ENCODE measurements at places on chromosomes 6 and 20.
A peak's percentile ranks its signal among the peaks of the same experiment; 100 is the strongest.

- DNase-seq = no peak
Observed at GRCh38 chr20:24693466-24694156, 224.2 kb downstream of the SYNDIG1 start.

DNA sequence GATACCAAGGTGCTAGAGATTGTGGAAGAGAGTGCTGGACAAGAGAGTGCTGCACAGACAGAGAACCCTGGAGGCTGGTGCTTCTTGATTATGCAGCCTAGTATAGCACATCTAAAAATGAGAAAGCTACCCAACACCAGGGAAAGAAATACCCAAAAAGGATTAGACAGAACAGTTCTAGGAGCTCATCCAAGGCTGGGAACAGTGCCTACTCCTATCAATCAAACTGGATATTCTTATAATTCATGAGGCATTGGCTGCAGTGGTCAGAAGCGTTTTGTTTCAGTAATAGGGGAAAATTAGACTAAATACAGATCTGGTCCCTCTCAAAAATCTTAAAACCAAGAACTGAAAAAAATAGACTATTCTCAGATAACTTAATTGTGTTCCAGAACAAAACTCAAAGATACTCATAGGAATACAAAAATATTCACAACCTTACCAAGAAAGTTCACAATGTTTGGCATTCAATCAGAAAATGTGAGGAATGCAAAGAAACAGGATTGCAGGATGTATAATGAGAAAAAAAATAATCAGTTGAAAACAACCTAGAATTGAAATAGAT is 222.9 kb downstream of the EPHA7 start:
- DNase-seq = no peak

- DNase-seq = no peak
Observed at GRCh38 chr6:110485491-110485890, 9.1 kb upstream of the SLC22A16 start.

GRCh38 chr6:28725890-28726348 is 197.9 kb downstream of the TRIM27 start:
- no peak for DNase-seq

- no peak for DNase-seq
Observed at GRCh38 chr20:24289737-24290481, 179.5 kb upstream of the SYNDIG1 start.

DNA sequence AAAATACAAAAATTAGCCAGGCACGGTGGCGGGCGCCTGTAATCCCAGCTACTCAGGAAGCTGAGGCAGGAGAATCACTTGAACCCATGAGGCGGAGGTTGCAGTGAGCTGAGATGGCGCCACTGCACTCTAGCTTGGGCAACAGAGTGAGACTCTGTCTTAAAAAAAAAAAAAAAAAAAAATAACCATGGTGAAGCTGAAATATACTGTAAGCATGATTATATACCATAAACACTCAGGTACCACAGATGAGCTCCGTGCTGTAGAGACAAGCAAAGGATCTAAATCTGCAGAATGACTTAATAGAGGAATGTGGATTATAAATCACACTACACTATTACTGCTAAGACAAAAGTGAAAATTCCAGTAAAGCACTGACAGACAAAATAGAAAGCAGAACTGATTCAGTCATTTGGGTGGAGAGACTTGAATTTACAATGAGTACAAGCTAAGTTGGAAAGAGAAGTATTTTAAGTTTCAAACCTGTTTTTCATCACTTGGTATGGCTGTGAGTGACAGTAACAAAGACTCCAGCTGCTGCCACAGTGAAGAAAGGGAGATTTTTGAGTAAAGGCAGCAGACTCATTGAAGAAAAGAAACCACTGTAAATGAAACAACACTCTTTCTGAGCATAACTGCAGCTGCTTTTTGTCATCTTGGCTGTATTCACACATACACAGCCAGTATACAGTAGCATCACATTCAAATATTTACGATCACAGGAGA is 322.1 kb downstream of the RNGTT start:
- DNase-seq = no peak

DNA sequence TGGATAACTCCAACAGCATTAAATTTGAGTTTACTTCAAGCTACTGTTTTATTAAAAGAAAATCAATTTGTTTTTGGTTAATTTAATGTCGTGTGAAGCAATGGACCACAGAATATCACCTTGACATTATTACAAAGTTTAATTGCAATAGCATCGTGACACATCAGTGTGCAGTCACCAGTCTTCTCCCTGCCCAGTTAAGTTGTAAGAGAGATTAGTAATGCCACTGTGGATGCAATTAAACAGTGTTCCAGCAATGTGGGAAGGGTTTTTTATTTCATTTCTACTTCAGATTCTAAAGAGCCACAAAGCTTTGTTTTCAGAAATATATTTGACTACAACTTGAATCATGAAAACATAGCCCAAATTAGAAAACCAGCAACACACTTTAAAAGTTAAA is 128.7 kb downstream of the SYNE1 start:
- no peak for DNase-seq

DNA sequence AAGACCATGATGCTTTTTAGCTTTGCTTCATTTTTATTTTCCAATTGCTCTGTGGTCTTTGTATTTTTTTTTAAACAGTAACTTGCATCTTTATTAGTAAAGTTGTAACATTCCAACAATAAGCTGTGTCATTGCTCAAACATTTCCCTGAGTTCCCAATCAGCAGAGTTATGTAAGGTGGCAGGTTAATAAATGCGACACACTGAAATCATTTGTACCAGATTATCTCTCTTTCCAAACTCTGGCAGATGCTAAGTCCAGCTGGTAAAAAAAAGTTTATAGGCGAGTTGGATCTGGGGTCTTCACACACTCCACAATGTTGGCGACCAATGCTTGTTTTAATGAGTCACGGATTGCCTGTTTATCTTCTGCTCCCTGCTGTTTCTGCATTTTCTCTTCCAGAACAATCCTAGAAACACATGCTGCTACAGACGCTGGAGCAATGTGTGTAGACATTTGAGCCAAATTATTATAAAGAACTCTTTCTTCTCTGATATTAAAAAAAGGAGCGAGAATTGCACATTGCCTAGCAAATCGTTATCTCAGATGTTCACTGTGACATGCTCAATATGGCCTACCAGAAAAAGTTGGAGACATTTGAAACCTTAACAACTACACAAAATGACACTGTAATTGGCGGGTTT is 113.6 kb upstream of the IFNGR1 start:
- no peak for DNase-seq

GRCh38 chr20:19071902-19072498 is 140.4 kb upstream of the SLC24A3 start:
- no peak for DNase-seq

DNA sequence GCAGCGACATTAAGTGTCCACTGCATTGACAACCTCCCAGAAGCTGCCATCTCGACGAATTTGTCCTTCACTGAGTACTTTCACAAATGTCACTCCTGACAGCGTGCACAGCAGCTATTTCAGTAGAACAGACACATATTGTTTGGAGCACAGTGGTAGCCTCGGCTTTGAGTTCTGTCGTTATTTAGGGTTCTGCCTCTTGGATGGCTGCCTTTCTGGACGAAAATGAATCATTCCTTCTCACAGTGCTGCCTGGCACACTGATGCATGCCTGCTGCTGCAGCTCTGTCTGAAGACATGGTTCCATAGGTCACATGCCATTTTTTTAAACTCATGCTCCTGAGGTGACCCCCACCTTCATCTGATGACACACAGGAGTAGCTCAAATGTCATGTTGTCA is 477.0 kb downstream of the C6orf118 start:
- DNase-seq = no peak

DNA sequence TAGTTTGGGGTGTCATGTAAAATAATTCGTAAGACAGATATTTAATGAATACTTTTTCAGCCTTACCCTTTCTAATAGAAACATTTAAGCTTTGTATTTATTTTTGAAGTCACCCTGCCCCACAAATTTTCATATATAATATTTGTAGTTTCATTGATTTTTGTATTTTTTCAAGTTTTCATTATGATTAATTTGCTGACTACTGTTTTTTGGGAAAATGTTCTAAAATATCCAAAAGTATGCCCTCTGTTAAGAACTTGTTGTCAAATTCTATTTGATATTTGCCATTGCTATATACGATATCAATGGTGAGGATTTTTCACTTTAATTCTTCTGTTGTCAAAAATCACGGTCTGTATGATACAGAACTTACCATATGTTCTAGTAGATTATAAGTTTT is 793.9 kb upstream of the CITED2 start:
- DNase-seq = no peak

GRCh38 chr20:2298701-2299100 is 2.9 kb downstream of the TGM3 start:
- DNase-seq = no peak

- no peak for DNase-seq
Observed at GRCh38 chr20:24917056-24917455, 32.0 kb upstream of the CST7 start.

- DNase-seq = no peak
Observed at GRCh38 chr6:40804905-40805304, 217.7 kb upstream of the LRFN2 start.

DNA sequence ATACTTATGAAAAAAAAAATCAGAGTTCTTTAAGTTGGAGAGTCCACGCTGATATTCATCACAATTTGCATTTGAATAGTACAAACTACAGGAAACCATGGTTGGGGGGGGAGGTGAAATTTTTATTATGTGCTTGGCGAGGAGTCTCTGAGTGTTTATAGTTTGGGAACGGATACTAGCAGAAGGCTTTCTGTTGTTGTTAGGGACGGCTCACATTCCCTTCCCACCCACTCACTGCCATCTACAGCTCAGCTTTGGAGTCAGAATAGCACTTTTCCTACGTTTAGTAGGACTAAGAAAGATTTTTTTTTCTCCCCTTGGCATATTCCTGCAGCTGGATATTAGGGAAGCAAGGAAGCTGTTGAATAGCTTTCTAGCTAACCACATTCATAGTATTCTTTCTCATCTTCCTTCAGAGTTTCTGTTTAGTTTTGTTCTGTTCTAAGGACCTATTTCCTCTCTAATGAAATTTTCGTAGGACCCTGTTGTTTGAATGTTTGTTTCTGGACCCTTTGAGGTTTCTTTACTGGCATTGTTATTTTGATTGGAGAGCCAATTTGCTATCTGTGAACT is 235.1 kb upstream of the ZNF217 start:
- no peak for DNase-seq

DNA sequence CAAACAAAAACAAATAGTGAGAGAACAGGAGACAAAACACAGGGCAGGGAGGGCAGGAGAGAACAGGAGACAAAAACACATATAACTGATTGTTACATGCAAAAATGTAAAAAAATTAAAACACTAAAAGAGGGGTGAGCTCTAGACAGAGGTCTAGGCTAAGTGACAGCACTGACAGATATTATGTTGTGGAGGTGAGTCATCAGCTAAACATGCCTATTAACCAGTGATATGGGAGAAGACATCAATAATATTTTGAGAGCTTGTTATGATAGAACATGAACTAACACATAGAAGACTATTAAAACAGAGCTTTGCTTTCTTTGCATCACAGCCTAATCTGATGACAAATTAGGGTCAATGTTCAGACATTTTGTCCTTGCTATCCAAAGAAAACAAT is 972.7 kb downstream of the PRIM2 start:
- no peak for DNase-seq

- no peak for DNase-seq
Observed at GRCh38 chr6:114740547-114740946, 397.7 kb upstream of the HS3ST5 start.

- peak; percentile 56 for DNase-seq
Observed at GRCh38 chr6:15464211-15464725, 198.6 kb downstream of the DTNBP1 start.

DNA sequence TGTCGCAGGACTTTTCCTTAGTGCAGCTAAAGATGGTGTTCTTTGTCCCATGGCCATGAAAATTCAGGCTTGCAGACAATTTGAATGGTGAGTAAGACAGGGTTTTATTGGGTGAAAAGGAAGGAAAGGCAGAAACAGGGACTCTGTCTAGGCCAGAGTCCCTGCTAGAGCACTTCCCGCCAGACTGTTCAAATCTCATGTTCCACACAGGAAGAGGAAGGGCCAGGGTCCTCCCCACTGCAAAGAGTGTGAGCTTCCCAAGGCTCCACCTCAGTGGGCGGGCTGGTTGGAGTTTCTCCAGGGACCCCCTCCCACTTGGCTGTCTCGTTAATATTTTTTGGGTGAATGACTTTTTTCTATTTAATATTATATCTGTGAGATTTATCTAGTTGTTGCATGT is 29.0 kb downstream of the COL19A1 start:
- DNase-seq = no peak

DNA sequence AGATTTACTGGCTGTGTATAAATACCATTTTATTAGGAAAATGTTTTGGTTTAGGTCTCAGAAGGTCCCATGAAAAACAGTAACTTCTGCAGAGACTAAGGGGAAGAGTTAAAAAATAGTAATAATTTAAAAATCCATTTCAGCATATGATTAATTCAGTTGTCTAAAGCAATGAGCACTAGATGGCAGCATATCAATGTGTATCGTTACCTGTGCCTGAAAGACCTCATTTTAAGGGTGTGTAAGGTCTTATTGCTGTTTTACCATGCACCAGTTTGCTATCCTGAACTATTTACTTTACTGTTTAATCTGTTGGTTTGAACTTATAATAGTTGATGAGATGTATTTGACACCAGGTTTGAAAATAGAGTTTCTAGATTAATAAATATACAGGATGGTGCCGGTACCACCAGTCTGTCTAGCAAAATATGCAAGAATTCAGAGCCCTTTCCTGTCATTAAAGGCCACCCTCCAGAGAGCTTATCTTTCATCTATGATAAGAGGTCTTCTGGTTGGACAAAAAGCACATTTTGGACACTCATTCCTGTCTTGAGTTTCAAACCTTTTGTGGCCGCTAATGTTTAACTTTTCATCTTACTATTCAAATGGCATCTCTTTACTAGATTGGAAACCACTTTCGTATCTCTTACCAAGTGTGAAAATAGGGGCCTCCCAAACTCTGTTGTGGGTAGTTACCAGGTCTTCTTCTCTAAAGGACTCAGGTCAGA is 8.9 kb upstream of the AHI1 start:
- peak; percentile 67 for DNase-seq

GRCh38 chr20:43909720-43910119 is 4.9 kb upstream of the TOX2 start:
- DNase-seq = no peak

GRCh38 chr6:127291495-127291894 is 24.8 kb downstream of the RNF146 start:
- DNase-seq = peak; percentile 14

DNA sequence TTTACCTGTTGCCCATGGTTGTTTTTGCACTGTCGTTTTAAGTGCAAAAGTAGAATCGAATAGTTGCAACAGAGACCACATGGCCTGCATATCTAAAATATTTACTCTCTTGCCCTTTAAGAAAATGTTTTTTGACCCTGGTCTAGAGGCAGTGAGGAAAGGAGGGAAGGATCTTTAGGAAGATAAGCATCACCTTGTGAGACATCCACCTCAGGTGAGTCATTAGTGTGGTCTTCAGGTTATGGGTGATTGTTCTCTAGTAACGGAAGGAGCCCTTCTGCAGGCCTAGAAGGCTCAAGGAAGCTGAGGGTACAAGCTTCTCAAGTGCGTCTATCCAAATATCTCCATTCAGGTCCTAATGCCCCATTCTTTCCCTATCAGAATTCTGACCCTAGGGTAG is 6.6 kb upstream of the RAB44 start:
- DNase-seq = peak; percentile 33

- no peak for DNase-seq
Observed at GRCh38 chr6:111972745-111973117, 81.2 kb upstream of the CCN6 start.
